ENCODE measurements at places on chromosomes 2 and 18.

- no peak for DNase-seq
These were observed 116.2 kb downstream of the SOCS6 start for GRCh38 chr18:70405052-70405451.

- DNase-seq = no peak
These were observed 5.8 kb upstream of the PEX13 start for GRCh38 chr2:61011678-61012077.

DNA sequence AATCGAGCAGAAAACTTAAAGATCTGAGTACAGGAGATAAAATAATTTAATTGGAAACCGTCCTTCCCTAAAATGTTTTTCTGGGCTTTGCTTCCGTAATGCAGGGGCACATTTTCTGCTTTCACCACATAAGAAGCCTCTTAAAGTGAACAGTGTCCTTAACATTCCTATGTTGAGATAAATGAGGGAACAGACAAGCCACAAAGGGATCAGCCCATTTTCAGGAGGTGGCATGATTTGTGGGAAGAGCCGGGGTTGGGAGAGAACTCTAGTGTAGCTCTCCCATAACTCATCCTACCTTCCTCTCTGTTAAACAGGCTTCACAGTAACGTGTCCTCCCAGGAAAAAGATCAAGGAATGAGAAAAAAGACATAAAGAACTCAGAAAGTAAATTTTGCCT, 56.9 kb upstream of the ACVR1C start:
- no peak for DNase-seq

DNA sequence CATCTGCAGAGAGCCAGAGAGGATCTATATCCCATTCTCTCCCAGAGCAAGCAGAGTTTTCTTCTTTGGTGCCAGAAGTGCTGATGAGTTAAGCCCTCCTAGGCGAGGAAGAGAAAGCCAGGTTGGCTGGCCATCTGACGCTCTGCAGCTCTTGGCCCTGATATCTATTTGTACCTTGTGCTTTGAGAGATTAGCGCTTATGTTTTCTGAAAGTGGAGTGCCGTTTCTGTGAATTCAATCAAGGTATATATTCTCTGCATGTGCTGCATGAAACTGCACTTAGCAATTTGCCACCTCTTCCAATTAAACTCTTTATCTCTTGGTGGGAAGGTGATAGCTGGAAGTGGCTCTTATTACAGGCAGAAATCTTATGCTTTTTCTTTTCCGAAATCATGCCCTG, 177.5 kb downstream of the LPIN1 start:
- DNase-seq = no peak

GRCh38 chr2:126145752-126146151, 510.2 kb upstream of the GYPC start:
- no peak for DNase-seq

DNA sequence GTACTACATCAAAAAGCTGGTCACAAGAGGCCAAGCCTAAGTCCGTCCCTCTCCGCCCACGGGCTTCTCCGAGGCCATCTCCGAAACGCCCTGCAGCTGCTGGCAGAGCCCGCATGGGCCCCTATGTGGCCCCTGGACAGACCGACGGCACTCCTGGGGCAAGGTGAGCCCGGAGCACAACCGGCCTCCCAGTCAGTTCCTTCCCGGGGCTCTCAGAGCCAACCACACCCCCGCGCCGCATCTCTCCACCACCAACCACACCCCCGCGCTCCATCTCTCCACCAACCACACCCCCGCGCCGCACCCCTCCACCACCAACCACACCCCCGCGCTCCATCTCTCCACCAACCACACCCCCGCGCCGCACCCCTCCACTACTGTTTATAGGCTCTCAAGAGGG, 93.5 kb downstream of the ZNF516 start:
- DNase-seq = no peak

DNA sequence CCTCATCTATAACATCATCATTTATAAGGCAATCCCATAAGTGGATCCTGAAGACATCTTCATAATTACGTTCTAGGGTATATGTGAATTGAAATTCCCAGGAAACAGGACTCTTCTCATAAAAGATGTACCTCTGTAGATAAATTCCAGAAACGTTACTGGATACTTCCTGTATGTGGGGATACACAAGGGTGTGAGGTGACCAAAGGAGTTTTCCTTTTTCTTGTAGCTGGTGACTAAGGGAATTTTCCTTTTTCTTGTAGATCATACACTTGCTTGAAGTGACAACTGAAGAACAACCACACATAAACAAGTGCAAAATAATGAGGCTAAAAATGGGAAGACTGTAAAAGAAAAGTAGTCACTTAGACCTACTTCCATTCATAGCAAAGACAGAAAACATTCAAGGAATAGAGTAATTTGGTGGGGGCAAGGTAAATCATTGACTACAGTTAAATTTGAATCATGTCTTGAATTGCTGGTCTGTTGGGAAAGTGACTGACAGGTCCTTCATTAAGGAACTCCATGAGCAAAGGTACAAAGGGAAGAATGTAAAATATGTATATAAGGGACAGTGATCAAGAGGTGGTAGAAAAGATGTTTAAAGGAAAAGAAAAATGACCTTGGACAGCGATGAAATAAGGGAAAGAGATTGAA, 53.2 kb upstream of the UBE2E3 start:
- no peak for DNase-seq

DNA sequence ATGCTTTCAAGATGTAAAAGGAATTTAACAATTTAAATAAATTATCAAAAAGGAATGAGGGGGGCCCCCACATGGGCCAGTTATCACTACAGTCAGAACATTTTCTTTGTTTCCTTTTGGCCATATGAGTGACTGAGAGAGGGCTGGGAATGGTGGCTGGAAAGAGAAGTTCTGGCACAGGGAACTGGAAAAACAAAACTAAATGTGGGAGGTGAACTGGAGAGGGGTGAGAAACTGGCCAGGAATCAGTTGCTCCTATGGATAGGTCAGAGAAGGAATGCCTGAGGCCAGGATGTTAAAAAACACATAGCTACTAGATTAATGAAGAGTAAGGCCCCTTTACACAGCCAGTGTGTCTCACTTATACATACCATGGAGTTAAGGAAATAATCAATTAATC, 121.0 kb downstream of the RBMS1 start:
- no peak for DNase-seq

GRCh38 chr2:234462218-234462992, 34.5 kb downstream of the ARL4C start:
- no peak for DNase-seq

GRCh38 chr2:236971919-236972381, 113.7 kb upstream of the COPS8 start:
- no peak for DNase-seq

- DNase-seq = no peak
These were observed 299.4 kb downstream of the AGAP1 start for GRCh38 chr2:235793163-235793752.

GRCh38 chr2:48343571-48344440, 186.1 kb upstream of the STON1 start:
- DNase-seq = no peak

DNA sequence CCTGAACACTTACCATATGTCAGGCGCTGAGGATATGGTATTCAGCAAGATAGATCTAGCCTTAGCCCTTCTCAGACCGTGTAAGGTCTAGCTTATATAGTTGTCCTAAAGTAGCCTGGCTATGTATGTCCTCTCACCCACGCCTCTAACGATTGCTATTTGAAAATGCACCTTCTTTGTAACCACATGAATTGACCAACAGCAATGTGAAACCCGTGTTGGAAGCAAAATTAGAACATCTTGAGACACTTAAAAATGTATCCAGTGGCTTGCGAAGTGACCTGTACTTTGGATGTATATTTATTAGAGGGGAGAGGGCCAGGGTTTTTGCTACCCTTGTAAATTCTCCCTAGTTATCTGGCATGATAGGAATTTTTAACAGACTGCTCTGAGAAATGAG, 860.0 kb upstream of the ZEB2 start:
- DNase-seq = no peak

DNA sequence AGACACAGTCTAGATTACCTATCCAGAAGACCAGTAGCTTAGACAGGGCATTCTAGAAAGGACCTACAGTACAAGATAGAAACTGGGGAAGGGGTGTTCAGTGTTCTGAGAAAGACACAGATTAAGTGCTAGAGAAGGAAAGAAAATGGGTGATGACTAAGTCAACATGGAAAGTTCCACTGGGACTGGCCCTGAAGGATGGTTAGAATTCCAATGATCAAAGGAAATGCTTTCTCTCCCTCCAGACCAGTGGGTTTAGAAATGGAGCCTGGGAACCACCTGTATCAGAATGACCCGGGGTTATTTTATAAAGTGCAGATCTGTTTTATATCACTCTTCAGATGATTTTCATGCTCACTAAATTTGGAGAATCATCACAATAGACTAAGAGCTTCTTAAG, 5.8 kb upstream of the COLEC12 start:
- DNase-seq = no peak

- no peak for DNase-seq
These were observed at the start of gene CRACDL for GRCh38 chr2:98935777-98936352. Gene CRACDL, minus strand, starts transcription at chr2:98936225. Its CDS starts 89,425 bp downstream, at chr2:98846800.

DNA sequence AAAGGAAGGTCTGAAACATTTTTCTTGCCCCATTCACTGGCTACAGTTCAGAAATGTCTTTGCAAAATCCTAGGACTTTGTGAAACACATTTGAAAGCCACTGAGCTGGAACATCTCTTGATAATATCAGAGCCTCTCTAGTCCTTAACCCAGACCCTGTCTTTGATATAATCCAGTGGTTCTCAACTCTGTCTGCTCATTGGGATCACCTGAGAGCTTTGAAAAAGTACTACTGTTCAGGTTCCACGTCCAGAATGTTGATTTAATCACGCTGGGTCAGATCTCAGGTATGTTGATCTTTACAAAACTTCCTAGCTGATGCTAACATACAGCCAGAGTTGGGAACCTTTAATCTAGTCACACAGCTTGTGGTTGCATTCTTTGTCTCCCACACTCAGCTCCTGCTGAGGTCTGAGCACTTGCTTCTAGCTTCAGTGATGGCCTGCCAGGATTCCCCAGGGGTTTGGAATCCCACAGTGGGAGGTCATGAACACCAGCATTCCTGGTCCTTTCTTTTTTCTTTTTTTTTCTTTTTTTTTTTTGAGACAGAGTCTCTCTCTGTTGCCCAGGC, 262.7 kb downstream of the SETBP1 start:
- no peak for DNase-seq

DNA sequence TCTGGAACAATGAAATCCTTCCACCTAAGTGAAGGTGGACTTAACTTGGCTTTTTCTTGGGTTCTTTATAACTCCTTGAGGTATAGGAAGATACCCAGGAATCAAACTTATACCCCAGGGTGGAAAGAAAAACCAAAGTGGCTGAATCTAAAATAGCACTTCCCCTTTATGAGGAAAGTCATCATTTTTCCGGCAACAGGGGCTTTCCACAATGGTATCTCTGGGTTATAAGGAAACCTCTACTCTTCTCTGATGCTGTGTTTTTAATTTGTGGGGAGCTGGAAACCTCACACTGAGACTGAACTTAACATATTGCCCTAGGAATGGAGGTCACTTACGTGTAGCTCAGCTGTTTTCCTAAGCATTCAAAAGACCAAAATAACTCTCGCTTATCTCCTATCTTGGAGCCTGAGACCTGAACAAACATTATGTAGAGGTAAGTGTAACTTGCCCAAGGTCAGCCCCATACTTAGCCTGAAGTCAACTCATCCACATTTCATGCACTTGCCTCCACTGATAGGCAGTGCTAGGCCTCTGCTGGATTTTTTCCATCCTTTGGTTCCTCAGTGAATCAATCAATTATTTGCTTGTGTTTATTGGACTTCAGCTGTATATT, 117.9 kb downstream of the SETBP1 start:
- no peak for DNase-seq

GRCh38 chr18:78293540-78293939, 686.1 kb upstream of the SALL3 start:
- DNase-seq = no peak

GRCh38 chr2:51511002-51511401, 479.1 kb upstream of the NRXN1 start:
- DNase-seq = no peak

DNA sequence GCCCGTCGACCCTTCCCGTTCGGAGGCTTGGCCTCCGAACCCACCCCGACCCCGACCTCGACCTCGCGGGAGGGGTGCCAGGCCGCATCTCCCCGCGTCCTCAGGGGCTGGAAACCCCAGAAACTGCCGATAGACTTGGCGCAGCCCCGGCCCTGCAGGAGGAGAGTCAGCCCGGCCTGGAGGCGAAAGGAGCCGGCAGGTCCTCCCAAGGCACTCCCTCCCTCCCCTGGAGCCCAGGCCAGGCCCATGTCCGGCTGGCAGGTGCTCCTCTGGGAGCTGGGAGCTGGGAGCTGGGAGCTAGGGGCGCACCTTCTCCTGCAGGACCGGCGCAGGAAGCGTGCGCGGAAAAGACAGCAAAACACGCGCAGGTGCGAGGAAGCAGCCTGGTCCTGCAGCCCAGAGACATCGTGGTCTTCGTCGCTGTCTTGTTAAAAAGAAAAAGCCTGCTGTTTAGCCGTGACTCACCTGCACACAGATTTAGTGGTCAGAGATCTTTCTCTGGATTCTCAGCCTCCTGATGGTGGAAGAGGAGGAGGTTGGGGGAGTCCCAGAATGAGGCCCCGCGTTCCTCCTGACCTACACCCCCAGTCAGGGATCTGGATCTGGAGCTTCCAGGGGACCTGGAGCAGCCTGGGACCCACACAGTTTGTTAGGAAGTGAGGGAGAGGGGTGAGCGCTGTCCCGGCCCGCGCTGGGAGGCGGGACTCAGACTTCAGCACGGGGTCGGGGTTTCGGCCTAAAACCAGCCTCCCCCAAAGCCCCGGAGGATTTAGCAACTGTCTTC, 660 bp upstream of the MBP start:
- DNase-seq = no peak

DNA sequence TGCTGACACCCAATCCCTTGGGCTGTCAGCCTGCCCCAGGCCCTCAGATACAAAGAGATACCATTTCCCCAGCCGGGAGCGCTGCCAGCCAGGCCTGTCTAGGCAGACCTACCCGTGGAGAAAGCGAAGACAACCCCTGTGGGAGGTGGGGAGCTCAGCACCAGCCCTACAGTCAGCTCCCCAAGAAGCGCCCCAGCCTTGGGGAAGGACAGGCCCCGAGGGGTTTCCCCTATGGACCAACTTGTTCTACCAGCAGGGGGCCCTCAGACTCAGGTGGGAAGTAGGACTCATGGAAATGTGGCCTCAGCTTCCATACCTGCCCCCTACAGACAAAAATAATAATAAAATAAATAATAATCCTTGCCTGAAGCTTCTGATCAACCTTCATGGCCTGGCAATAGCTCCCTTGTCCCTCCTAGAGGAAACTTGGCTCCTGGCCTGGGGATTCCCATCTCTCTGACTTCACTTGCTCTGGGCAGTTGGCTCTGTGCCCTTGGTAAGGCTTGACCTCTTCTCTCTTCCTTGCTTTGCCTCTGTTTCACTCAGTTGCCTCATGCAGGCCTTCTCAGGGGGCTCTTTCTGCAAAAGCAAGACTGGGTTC, 7.0 kb downstream of the SLC35F6 start:
- no peak for DNase-seq

GRCh38 chr18:49525981-49526380, 35.9 kb upstream of the LIPG start:
- no peak for DNase-seq

DNA sequence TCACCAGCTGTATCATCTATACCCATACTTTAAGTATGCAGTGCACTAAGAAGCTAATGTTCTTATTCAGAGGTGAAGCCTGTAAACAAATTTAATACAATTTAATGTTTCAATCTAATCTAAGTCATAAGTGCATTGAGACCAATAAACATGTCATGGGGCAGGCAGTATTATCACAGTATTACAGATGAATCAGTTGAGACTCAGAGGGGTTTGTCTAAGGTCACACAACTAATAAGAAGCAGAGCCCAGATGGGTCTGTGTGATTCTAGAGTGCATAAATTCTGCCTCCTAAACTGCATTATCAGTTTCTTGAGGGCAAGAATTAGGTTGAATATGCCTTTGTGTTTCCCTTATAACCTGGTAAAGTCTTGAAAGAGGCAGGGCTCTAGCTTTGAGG, 140.9 kb upstream of the RNF152 start:
- no peak for DNase-seq

Data from stimulated activated CD4-positive, alpha-beta T cell treated with anti-CD3 and anti-CD28 coated beads, TNF-alpha, amount 100 ng/mL, for 1 hour (primary cell).